ENCODE measurements at places on chromosomes 7 and 10.

GRCh38 chr7:30019387-30019786 is 7.1 kb downstream of the FKBP14 start:
- no peak for DNase-seq

DNA sequence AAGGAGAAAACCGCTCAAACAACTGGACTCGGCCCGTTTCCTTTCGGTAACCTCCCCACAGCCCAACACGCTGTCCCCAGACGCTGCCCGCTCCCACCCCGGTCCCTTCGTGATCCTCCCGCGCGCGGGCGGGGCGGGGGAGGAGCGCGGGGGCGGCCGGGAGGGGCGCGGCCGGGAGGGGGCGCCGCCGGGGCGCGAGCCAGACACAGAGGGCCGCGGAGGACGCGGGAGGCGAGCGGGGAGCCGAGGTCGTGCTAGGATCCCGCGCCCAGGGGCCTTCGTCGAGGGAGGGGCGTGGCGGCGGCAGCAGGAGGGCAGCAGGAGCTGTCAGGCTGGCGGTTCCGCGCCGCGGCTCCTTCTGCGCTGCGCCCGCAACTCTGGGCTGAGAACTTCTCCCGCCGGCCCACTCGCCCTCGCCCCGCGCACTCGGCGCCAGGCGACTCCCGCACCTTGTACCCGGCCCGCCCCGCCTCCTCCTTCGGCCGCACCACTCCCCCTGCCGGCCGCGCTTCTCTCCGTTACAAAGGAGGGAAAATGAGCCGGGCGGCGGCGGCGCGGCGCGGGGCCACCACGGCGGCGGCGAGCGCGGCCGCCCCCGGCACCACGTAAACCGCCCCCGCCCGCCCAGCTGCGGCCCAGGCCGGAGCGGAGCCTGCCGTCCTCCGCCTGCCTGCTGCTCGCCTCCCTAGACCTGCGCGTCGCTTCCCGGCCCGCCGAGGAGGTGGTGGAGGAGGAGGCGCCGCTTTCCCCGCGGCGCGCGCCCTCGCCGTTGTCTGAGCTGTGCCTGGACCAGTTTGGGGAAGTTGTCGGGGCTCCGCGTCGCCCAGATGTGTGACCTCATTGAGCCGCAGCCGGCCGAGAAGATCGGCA is at the start of gene CDK14:
Gene CDK14 (plus strand): TSS at position 521 of the 870 bp plus-strand sequence. CDS start 307 bp downstream, at position 828.
- DNase-seq, result peak; percentile 77

DNA sequence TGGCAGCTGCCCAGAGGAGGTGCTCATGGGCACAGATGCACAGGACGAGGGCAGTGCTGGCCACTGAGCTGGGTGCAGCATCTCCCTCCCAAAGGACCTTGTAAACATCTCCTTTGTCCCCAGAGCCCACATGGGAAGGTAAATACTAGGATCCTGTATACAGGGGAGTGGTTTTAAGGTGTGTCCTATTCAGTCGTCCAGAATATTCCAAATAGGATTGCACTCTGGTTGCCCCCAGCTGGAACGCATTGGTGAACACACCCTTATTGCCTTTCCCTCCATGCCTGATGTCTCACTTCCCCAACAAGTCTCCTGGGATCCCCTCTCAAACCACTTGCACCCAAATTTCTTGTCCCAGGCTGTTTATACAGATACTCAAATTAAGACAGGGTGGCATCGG is 152.0 kb upstream of the PCBD1 start:
- no peak for DNase-seq

- DNase-seq, result no peak
Observed at GRCh38 chr10:51608211-51608610, 91.2 kb downstream of the CSTF2T start.

- no peak for DNase-seq
Observed at GRCh38 chr7:84302949-84303348, 108.4 kb upstream of the SEMA3A start.

DNA sequence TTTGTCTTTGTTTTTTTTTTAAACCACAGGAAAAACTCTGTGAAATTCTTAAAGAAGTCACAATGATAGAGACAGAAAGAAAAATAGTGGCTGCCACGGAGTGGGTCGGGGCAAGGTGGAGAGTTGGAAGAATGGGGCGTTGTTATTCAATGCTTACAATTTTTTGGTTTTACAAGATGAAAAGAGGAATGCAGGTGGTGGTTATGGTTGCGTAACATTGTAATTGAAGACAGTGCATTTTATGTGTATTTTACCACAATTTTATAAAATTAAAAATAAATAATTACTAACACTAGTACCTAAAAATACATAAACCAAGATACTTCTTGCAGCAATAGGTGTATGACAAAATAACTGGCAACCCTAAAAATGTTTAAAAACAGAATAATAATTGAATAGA is 76.9 kb upstream of the VOPP1 start:
- DNase-seq, result no peak

DNA sequence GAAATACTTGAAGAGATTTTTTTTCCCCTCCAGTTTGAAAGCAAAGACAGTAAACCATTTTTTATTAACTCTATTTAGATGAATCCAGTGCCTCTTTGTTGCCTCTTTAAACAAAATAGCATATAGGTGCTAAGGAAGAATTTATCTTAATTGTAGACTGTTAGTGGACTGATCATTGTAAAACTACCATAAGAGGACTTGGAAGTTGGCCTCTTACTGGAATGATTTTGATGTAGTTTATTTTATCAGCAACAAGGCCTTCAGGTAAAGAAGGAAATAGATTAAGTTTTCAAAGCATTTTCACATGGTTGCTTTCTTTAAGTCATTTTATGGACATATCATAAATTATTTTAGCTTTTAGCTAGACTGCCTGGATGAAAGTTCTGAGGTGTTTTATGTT is 53.2 kb downstream of the KLHDC10 start:
- no peak for DNase-seq

DNA sequence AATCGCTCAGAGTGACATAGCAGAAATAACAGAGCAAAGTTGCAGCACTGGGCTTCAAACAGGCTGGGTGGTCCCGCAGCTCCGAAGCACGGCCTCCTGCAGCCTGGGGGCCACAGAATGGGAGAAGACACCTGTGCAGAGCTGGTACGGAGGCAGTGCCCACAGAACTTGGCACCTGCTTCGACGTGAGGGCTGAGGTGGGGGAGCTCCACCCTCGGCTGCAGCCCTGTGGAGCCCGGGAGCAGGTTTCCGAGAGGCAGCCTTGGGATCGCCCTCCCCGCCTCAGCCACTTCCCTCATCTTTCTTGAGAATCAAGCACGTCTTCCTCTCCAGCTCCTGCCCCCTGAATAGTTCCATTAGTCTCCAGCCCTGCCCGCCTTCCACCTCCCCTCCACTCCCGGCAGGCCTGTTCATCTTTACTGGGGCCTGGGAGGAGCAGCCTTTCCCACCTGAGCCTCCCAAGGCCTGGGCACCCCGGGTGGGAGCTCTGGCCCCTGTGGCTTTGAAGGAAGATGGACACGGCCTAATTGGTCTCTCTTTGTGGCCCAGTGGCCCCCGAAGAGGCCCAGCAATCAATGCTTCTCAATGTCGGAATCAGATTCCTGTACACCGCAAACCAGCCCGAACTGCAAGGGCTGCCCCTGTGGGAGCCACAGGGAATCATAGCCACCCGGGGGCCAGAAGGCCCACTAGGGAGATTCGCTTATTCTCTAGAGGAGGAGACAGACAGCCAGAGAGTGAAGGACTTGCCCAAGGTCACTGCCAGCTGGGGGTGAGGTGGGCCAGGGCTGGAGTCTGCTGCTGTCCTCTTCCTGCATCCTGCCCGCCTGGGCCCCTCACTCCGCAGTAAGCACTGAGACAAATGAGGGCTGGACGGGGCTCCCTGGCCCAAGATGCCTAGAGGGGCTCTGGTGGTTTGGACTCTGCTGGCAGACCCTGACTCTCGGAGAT is 17.0 kb upstream of the PCBD1 start:
- DNase-seq, result no peak

- no peak for DNase-seq
Observed at GRCh38 chr10:83881661-83882060, 257.6 kb upstream of the GHITM start.

DNA sequence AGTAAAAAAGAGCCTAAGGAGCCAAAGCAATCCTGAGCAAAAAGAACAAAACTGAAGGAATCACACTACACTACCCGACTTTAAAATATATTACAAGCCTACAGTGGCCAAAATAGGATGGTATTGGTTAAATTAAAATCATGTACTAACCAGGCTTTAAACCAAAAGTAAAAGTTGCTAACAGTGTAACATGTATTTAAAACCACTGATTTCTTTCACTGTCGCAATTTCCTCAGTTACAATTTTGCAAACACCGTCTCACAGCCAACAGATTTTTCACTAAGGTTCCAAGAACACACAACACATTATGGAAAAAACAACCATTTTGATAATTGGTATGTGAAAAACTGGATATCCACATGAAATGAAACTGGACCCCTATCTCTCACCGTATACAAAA is 74.0 kb downstream of the JMJD1C start:
- DNase-seq, result no peak

- no peak for DNase-seq
Observed at GRCh38 chr7:1447551-1448244, 11.6 kb downstream of the MICALL2 start.
